ENCODE measurements at places on chromosomes 3 and 15.

GRCh38 chr3:138493804-138494606, 59.6 kb downstream of the ESYT3 start:
- no peak for DNase-seq

- DNase-seq: no peak
Measured at GRCh38 chr3:57065588-57065987, 5.1 kb downstream of the SPATA12 start.

- no peak for DNase-seq
Measured at GRCh38 chr15:83692746-83693581, 39.0 kb downstream of the ADAMTSL3 start.

DNA sequence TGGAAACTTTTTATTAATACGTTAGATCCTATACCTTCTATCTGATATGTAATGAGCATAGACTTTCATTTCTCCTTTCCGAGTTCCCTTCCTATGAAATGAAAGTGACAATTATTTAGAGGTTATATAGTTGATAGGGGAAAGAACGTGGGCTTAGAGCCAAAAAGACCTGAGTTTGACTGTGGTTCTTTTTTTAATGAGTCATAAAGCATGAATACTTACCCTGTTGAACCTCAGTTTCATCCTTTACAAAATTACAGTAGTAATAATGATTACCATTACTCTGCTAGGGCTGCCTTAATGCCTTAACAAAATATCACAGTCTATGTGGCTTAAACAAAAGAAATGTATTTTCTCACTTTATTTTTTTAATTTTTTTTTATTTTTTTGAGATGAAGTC, 75.9 kb downstream of the AGBL1 start:
- DNase-seq: no peak

DNA sequence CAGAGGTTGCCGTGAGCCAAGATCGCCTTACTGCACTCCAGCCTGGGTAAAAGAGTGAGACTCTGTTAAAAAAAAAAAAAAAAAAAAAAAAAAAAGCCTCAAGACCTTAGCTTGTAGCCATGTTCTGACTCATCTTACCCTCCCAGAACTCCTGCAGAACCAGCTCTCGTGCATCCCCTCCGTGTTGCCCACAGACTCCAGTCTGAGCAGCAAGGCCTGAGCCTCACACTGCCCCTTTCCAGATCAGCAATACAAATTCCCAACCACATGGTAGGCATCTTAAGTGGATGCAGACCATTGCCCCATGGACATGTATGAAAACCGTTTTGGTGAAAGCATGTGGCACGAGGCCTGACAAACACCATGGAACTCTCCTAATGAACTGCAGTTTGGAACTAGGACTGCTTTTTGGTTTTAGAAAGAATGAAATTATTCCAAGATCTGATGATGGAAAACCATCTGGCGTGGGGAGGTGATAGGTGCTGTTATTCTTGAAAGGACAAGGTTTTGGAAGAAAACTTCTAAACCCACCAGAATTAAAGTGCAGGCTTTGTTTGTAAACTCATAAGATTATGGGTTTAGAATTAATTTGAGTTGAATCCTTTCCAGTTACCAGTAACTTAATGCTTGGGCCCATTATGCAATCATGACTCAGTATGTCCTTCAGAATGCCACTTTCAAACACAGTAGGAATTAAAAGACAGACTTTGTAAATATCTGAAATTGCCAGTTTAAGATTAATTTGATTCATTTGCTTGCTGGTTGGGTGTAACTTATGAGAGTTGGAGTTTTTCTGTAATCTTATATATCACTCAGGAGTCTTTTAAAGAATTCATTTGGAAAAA, 163.7 kb upstream of the LRTM1 start:
- DNase-seq: no peak

- DNase-seq: no peak
Measured at GRCh38 chr3:81245043-81245442, 516.4 kb downstream of the GBE1 start.

- no peak for DNase-seq
Measured at GRCh38 chr3:186511245-186511644, 32.9 kb downstream of the CRYGS start.

DNA sequence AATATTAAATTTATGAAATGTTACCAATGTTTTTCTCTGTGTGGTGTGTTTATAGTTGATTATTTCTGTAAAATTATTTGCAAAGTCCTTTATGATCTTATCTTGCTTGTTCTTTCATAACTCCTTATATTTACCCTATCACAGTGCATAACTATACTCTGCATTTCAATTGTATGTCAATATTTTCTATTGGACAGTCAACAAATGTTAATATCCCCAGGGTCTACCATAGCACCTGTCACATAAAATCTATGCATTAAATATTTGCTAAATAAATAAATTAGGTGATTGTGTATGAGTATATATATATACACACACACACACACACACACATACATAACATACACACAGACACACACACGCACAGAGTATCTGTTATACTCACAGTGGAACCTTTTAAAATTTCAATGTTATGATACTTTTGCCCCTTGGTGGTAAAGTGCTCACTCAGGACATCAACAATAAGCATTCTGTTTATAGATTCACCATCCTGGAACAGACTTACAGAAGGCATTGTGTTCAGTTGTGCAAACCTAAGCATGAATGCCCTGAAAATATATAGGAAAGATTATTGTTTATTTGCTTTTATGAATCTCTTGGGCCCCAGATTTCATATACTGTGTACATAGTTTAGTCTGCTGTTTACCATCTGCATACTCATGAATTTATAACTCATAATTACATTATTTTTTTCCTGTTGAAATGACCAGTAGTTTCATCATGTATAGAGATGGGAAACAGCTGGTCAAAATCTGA, 443.7 kb downstream of the EPHA6 start:
- DNase-seq: no peak

- DNase-seq: no peak
Measured at GRCh38 chr3:135528413-135529015, 437.0 kb upstream of the PPP2R3A start.

DNA sequence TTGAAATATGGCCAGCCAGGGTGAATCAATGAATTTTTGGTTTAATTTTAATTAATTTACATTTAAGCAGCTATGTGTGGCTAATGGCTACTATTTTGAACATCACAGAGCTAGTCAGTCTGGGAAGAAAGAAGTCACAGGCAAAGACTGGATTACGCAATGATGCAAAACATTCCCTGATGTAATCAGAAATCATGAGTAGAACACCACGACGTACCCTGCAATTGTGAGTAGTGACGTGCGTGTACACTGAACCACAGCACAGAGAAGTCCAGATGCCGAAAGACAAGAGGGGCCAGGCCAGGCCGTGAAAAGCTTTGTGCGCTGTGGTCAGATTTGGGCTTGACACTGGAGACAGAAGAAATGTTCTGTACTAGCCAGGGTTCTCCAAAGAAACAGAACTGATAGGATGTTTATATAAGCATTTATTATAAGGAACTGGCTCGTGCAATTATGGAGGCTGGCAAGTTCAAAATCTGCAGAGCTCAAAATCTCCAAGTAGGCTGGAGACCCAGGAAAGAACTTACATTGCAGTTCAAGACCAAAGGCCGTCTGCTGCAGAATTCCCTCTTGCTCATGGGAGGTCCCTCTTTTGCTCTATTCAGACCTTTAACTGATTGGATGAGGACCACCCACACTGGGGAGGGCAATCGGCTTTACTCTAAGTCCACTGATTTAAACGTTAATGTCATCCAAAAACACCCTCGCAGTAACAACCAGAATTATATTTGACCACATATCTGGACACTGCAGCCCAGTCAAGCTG, 44.6 kb downstream of the SH3BP5 start:
- DNase-seq: no peak

DNA sequence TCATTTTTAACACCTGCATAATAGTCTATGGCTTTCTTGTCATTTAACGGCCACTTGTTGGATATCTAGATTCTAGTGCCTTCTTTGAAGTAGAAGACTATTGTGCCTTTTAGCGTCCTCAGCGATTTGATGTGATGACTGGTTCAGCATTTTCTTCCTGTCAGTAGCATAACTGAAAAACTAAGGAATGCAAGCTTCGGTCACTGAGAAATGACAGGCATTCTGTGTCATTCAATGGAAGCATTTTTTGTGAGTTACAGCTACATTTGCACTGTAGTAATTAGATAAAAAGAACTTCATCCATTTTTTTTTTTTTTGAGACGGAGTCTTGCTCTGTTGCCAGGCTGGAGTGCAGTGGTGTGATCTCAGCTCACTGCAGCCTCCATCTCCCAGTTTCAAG, 10.3 kb downstream of the NEK11 start:
- DNase-seq: no peak

GRCh38 chr3:74605437-74605836, 9.0 kb downstream of the CNTN3 start:
- no peak for DNase-seq

DNA sequence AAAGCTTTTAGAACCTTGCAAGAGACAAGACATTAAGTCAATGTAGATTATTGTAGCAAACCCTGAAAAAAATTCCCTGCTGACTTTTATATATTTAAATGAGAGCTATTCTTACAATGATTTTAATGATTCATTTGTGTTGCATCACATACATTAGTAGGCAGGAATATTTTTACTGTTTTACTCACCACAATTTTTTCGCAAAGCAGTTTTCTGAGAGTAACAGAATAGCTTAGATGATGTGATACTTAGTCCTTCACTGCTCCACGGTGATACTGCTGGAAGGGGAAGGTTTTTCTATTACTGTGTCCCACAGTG, 43.9 kb upstream of the CLRN1 start:
- no peak for DNase-seq

DNA sequence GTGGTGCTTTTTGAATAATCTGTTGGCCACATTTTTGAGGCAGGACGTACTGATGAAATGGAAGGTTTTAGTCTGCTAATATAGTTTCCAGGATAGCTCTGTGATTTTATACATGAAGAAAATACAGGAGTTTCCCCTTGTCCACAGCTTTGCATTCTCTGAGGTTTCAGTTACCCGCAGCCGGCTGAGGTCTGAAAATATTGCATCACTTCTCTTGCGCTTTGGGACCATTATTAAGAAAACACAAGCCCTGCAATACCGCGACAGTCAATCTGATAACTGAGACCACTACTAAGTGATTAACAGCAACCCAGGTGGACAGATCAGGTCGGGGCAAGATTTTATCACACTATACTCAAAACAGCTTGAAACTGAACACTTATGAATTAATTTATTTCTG, 33.0 kb downstream of the BLM start:
- no peak for DNase-seq

DNA sequence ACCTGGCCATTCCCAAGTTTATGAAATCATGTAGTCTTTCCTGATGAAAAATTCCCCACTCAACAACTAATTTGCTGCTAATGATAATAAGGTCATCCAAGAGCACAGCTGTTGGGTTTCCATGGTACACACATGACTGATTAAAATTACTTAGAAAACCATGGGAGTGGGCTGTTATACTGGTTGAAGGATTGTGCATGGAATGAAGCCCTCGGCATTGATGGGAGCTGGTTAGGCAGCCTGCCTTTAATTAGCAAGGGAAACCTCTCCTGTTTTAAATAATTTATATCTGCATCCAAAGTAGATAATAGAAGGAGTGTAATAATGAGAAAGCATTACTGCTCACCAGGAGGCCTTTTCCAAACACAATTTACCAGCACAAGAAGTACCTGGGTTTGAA, 235.1 kb upstream of the CFAP20DC start:
- DNase-seq: no peak

- no peak for DNase-seq
Measured at GRCh38 chr3:133230195-133230594, 169.7 kb upstream of the BFSP2 start.

DNA sequence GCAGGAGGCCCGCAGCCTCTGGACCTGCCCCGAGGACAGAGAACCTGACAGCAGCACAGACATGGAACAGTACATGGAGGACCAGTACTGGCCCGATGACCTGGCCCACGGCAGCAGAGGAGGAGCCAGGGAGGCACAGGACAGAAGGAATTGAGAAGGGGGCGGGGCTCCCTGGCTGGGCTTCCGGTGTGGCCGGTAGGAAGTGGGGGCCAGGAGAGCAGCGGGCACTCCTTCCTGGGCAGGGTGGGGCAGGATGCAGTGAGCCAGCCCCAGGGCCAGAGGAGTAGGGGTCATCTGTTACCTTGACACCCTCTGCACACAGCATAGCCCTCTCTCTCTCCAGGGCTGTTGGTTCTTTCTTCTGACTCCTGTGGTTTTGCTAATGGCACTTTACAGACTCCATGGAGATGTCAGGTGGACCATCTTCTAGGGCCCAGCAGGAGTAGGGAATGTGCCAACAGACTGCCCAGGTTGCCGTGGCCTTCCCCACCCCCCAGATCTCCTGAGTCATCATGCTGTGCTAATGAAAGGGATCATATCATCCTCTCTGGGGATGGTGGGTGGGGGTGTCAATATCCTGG, 8.6 kb upstream of the ISG20 start:
- DNase-seq: no peak

- DNase-seq: no peak
Measured at GRCh38 chr3:132088291-132088690, 53.5 kb upstream of the CPNE4 start.

GRCh38 chr15:25179673-25180511, 225.1 kb downstream of the SNRPN start:
- DNase-seq: no peak

DNA sequence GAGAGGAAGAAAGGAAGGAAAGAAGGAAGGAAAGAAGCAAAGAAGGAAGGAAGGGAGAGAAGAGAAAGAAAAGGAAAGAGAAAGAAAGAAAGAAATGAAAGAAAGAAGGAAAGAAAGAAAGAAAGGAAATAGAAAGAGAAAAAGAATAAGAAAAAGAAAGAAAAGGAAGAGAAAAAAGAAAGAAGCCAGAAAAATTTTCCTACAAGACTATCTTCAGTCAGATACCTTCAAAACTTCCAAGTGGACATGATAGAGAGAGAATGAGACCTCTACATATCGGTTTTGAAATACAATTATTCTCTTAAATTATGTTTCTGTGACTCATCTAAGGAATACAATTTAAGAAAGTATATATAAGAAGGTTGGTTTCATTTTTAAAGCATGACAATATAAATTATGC, 1369.0 kb downstream of the ZPLD1 start:
- no peak for DNase-seq

DNA sequence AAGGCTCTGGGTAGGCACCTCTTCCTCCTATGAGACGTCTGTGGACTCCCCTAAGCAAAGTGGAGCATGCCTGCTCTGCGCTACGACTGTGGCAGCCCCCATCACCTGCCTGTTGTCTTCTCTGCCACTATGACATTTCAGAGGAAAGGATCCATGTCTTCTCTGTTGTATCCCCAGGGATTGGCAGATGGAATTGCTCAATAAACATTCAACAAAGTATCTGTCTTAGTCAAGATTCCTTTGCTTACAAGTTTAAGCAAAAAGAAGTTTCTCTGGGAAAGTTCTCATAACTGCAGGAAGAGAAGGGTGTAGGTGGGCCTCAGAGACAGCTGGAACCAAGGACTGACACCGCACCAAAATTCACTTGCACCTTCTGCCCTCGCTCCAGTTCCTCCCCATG, 34.3 kb downstream of the AMOTL2 start:
- no peak for DNase-seq

- DNase-seq: no peak
Measured at GRCh38 chr15:67784090-67784781, 41.1 kb upstream of the SKOR1 start.

DNA sequence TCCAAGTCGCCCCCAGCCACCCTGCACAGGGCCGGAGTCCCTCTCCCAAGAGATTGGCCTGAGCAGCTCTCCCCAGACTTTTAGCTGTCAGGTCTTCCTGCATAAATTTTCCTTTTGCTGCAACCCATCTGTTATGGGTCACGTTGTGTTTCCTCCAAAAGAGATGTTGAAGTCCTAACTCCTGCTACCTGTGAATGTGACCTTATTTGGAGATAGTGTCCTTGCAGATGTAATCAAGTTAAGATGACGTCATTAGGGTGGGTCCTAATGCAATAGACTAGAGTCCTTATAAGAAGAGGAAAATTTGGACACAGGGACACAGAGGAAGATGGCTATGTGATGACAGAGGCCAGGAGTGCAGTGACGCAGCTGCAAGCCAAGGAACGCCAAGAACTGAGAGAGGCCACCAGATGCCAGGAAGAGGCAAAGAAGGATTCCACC, 13.2 kb upstream of the SLC6A6 start:
- DNase-seq: no peak

Data from NCI-H187 (cell line).